ENCODE measurements at places on chromosomes 7 and 10.
A peak's percentile ranks its signal among the peaks of the same experiment; 100 is the strongest.

GRCh38 chr10:29959586-29959985, 99.8 kb downstream of the JCAD start:
- no peak for DNase-seq

DNA sequence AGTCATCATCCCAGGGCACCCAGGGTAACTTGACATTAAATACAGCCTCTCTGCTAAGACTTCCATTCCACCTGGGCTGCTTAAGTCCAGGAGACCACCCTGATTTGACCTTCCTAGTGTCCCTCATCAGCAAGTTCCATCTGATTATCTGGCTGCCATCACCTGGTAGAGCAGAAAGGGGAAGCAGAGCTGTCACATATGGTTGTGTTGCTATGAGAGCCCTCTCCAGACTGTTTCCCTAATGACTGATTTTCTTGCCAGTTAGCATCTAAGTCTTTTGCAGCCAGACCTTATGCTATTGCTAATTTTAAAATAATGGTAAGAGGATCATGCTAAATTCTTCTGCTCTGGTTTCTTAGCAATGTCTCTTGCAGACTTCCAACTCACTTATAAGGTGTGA, 38.7 kb downstream of the KCNH2 start:
- DNase-seq: no peak

GRCh38 chr10:79132681-79133381, 64.1 kb downstream of the ZMIZ1 start:
- no peak for DNase-seq

GRCh38 chr7:105876964-105877601, 684 bp upstream of the ATXN7L1 start:
- peak; percentile 17 for DNase-seq

- no peak for DNase-seq
Measured at GRCh38 chr7:1586827-1587705, 17.2 kb upstream of the PSMG3 start.

DNA sequence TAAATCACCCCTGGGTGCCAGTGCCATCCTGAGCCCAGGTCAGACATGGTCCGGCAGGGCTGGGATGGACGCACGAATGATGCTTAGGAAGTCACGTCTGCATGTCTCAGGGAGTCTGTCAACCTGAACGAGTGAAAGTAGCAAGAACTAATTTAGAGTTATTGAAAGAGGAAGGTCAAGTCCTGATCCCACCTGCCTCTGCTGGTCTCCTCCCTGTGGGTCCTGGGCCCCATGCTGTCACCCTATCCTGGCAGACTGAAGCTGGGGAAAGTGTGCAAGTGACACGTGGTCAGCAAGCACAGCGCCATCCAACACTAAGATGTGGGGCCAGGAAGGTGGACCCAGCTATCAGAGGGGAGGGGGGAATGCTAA, 26.1 kb upstream of the GRID1 start:
- DNase-seq: no peak

- no peak for DNase-seq
Measured at GRCh38 chr10:12419262-12419847, 70.0 kb downstream of the CAMK1D start.

DNA sequence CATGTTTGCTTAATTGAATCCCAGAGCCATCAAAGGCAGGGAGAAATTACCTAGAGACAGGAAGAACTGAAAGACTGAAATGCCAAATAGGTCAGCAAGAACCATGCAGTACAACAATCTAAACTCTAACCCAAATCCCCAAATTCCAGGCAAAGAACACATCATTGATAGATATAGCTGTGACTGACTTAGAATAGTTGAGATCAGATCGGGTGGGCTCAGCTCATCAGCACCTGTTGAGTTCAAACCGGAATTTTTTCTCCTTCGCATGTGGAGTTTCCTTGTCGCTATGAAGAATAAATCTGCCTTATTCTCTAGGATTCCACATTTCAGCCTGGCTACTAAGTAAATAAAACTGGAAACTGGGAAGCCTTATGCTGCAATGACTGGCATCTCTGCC, 1.4 kb downstream of the ANKMY2 start:
- no peak for DNase-seq

GRCh38 chr7:29853789-29854188, 47.5 kb downstream of the WIPF3 start:
- no peak for DNase-seq

GRCh38 chr10:63057509-63057908, 75.6 kb upstream of the NRBF2 start:
- no peak for DNase-seq

GRCh38 chr7:33592718-33593117, 312.6 kb upstream of the BMPER start:
- no peak for DNase-seq

DNA sequence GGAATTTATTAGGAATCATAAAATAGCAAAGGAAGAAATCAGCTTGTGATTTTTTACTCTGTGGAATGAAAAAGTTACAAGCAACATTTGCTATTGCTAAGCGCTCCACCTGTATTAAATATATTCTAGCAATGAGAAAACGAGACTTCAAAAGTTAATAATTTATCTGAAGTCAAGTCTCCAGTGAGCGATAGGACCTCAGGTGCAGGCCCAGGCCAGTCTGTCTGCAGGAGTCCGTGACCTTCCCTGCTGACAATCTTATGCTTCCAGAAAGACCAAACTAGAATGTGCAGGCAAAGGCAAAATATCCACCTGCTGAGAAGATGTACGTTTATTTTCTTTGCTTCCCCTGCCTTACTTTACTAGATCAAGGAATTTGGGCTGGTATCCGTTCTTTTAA, 22.7 kb downstream of the MRC1 start:
- DNase-seq: no peak

DNA sequence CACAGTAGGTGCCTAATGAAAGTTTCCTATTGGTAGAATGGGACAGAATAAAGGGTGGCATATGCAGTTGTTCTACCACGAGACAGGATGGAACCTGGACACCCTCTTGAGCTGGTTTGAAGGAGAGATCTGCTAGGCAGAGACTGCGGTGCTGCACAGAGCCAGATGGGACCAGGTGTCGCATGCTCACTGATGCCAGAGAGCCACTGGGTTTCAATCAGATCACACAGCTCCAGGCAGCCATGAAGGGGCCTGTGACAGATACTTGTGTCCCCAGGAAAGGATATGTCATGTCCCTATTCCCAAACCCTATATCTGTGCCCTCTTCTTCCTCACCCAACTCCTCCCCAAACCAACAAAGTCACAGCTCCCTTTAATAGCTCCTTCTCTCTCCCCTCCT, 235.7 kb downstream of the PRPF18 start:
- DNase-seq: no peak
